COR-L47 (cell line): ENCODE measurements at places on chromosomes 2 and 18.
A peak's percentile ranks its signal among the peaks of the same experiment; 100 is the strongest.

DNA sequence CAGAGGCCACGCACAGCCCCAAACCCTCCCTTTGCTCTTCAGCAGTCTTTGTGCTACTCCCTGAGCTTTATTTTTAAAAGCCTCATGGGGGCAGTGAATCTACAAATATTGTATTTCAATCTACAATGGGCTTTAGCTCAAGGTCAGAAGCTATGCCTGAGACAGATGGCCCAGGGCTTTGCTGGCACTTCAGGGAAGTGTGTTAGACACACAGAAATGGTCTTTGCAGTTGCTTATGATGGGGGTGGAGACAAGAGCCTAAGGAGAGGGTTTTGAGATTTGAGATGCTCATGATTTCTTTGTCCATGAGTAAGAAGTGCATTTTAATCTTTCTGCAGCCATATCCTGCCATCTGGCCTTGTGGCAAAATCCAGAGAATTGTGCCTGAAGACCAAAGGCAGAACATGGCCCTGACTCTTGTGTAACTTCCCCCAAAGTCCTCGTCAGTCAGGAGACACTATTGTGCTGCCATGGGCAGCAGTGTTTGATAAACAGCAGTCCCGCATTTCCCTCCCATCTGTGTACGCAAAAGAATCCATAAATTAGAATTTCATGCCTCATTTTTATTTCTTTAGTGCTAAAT, 92.6 kb downstream of the VAPA start:
- DNase-seq = peak; percentile 65

GRCh38 chr2:128319631-128320191, 1.0 kb upstream of the HS6ST1 start:
- DNase-seq = no peak

DNA sequence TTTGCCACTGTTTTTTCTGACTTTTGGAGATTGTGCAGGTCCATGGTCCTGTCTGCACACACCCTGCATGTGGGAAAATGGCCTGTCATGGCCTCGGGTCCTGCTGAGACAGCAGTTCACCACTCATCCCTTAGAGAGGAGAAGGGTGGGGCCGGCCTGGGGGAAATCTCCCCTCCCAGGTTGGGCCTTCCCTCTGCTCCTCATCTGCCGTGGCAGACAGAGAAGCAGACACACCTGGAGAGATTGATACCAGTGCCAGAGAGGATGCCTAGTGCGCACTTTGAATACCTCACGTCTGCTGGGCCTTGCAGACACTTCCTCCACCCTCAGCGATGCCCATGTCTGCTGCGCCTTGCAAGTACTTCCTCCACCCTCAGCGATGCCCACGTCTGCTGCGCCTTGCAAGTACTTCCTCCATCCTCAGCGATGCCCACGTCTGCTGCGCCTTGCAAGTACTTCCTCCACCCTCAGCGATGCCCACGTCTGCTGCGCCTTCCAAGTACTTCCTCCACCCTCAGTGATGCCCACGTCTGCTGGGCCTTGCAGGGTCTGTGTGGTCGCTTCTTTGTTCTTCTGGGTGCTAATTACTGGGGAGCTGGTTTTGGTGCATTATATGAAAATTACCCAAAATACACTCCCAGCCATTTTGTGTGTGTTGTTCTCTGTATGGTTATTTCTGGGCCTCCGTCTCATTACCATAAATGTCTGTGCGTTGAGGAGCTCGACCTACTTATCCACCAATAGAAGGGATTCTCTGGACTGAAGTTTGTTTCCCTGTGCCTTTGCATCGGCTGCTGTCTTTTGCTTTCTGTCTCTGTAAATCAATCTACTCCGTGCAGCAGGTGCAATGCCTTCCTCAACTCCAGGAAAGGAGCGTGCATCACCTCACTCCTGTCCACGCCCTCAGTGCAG, 186.9 kb upstream of the PXDN start:
- no peak for DNase-seq

DNA sequence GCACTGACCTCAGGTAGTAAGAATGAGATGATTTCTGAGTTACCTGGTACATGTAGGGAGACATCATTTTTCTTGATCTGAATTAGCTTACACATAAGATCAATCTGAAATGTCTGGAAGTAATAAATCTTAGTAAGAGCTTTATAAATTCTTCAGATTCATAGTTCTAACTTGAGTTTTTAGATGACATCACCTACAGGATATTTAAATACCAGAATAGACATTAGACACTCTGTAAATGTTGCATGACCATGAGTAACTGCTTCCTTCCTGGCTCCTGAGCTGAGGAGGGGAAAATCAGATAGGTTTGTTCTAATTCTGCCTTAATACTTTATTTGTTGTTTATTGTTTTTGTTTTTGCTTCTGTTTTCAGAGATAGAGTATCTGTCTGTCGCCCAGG, 181.8 kb downstream of the PHLPP1 start:
- no peak for DNase-seq

DNA sequence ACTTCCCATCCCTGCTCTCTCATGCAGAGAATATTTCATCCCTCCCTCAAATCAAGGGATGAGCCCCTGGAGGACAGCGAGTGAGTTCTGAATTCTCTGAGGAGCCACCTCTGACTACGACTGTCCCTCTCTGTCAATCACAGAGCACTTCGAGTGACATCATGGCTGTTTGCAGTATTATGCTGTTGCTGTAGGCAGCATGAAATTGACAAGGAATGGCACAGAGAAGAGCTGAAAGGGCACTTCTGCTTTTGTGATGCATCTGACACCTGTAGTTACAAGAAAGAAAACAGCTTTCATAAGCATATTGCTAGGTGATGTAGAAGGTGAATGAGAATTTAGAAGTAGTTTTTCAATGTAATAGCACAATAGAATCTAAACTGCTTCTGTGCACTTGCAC, 166.9 kb downstream of the ARHGAP15 start:
- no peak for DNase-seq

DNA sequence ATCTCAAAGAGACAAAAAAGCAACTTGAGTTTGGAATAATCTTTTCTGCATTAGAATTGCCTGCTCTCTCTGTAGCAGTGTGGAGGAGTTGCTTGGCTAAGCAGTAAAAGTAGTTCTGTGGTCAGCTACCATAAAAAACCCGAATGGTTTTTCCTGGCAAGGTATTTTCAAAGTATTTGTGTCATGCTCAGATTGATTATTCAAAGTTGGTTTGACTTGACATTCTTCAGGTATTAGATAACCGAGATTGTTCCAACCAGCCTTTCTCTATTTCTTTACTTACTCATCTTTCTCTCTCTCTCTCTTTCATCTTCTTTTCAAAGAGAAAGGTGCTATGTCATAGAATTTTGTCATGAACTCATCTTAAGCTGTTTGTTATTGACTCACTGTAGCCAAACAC, 404.9 kb downstream of the CPS1 start:
- DNase-seq = no peak

DNA sequence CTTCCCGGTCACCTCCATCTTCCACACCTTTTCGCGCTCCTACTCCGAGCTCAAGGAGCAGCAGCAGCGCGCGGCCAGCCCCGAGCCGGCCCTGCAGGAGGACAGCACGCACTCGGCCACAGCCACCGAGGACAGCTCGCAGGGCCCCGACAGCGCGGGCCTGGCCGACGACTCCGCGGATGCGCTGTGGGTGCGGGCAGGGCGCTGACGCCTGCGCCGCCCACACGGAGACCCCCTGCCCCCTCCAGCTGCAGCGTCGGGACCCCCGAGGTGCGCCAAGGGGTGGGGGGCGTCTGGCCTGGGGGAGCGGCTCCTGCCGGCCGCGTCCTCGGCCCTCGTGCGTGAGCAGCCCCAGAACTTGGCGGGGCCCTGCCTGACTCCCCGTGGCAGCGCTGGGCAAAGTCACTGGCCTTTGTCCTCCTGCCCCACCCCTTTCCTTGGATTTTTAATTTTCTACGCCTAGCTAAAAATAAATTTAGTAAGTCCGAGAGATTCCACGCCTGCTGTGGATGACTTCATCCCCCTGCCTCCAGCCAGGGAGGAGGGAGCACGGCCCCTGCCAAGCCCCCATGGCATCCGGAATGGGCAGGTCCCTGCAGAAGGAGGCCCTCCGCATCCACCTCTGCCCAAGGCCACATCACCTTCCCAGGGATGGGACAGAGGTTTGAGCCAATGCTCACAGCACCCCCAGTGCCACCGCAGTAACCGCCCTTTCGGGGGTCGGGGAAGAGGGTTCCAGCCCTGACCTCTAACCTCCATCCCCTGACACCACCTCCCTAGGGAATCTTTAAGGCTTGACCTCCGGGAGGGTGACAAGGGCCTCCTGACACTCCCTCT, 51.6 kb downstream of the SLC66A2 start:
- DNase-seq = no peak

DNA sequence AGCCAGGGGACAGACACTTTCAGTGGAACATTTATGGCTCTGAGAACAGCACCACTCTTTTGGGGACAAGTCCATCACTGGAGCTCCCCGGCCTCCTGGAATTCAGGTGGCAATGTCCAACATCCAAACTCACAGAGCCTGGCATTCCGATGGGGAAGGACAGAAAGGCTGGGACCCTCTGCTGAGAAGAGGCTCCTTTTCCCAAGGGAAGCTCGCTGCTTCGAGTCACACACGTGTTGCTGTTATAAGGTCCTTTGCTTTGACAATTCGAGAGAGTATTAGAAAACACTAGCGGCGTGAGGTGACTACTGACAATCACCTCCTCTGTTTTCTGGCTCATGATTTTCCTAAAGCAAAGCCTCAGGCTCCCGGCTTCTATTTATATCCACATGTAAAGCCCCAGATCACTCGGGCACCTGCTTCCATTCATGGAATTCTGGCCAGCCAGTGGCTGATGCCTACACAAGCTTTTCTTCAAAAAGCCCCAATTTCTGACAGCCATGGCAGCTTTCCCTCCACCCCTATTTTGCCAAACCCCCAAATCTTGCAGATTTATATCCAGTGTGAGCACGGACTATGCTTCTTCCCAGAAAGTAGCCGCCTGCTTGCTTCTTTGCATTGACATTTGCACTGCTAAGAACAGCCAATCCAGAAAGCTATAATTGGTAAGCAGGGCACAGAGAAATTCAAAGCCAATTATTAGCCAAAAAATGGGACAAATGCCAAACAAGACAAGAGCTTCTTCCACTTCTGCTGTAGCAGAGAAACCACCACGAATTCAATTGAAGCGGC, 67.3 kb downstream of the NDUFA10 start:
- DNase-seq = peak; percentile 20

DNA sequence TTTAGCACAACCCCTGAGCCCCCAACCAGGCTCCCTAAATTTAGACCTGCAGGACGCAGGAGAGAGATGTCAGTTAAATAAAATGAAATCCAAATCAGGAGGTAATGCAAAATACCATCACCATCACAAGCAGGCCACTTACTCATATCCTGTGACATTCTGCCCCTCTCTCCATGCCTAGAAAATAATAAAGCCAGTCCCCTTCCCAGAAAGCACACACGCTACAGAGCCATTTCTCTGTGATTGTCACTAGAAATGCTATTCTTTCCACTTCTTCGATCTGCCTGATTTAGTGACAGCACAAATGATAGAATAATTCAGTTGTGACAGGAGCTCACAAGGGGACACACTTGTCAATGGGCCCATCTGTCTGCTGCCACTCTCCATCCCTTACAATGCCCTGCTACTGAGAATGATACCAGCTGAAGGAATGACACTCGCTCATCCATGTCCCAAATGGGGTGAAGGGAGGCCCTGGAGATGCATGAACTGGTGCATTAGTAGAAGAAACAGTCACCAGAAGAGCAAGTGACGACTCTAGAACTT, 272.1 kb downstream of the SP3 start:
- no peak for DNase-seq

DNA sequence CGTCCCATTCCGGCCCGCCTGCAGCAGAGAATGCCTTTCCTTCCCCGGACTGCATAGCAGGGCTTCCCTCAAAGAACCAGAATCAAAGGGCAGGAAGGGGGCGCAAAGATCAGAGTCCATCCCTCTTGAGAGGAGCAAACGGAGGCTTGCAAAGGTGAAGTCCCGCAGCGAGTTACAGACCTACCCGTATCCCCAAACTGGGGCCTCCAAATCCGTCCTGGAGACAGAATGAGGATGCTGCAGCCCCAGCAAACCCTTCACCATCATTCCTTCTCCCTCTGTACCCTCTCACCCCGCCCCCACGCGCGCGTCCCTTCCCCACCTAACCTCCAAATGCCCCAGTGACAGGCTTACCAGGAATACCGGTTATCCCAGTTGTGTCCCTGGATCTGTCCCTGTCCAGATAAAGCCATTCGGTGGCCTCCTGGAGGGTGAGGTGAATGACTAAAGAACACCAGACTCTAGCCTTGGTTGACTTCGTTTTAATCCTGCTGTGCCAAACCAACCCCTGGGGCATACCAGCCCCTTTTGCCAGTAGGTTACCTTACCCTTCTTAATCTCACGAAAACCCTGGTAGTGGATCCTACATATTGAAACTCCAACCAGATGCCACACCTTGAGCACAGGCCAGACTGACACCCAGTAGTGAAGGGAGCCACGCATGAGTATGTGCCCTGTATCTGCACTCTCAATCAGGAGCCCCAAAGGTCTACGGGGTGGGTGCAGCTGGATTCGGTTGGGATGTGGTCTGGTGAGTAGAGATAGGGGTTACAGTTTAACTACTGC, 961 bp upstream of the SLC40A1 start:
- no peak for DNase-seq

DNA sequence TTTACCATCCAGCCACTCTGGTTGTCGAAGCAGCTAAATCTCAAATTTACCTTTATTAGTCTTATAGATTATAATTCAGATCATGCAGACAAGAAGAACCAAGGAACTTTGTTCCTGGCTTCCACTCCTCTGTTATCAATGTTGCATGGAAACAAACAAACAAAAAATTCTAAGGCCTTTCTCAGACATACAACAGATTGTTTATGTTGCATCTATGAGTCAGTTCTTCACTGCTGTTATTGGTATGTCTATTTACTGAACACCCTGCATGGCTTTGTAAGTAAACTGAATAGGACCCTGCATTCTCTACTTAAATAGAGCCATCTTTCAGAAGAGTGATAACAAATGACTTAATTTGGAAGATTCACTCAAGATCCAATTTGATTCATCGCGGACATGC, 1.6 kb upstream of the ANKRD44 start:
- DNase-seq = no peak

DNA sequence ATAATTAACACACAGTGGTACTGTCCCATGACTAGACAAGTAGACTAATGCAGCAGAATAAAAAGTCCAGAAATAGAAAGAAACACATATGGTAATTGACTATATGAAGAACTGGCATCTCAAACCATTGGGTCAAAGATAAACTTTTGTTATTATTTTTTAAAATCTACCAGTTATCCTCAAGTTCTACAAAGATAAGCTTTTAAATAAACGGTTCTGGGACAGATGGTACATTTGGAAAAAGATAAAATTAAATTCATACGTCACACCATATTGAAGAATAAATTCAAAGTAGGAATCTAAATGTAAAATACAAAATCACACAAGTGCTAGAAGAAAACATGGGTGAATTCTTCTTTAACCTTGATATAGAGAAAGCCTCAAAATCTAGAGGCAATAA, 37.6 kb upstream of the PLEKHM3 start:
- DNase-seq = no peak

- no peak for DNase-seq
Observed at GRCh38 chr2:173076581-173077345, 1.1 kb downstream of the MAP3K20 start.

DNA sequence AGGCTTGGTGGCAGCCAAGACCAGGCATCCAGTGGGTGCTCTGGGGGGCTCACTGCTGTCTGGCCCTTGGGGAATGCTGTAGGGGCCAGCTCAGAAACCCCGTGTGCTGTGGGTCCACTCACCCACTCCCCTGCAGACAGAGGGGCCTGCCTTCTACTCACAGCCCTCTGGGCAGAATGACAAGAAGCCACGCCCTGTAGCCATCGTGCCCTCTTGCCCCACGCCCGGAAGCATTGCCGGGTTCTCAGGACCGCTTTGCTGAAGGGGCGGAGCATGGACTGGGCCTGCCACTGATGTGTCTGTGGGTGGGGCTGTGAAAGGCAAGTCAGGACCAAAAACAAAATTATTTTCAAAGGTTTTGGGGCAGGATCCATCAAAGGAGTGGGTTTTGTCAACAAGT, 27.8 kb downstream of the GLI2 start:
- no peak for DNase-seq
